ENCODE measurements at places on chromosomes 16 and 17.
A peak's percentile ranks its signal among the peaks of the same experiment; 100 is the strongest.

GRCh38 chr17:44219108-44219615 lies 313 bp downstream of the UBTF start:
- H3K36me3 ChIP-seq, result peaks cover 34% of the 10 kb centered on the region
- H3K27ac ChIP-seq, result no peak overlapping the region
- peak; percentile 82 for DNase-seq
- H3K4me1 ChIP-seq, result peaks cover 33% of the 10 kb centered on the region
- H3K4me3 ChIP-seq, result peak overlapping the region; percentile 22
- H3K27me3 ChIP-seq, result no peaks in the 10 kb centered on the region

- peaks cover 15% of the 10 kb centered on the region for H3K4me1 ChIP-seq
- H3K27ac ChIP-seq, result peak overlapping the region; percentile 95
- peak; percentile 61 for DNase-seq
- peak overlapping the region; percentile 88 for H3K4me3 ChIP-seq
- no peaks in the 10 kb centered on the region for H3K36me3 ChIP-seq
These were observed 712 bp downstream of the TMEM256 start for GRCh38 chr17:7403043-7403726.

- H3K4me3 ChIP-seq, result no peak overlapping the region
- peak; percentile 51 for DNase-seq
- peaks cover 33% of the 10 kb centered on the region for H3K4me1 ChIP-seq
These were observed 4.0 kb downstream of the CTC1 start for GRCh38 chr17:8243827-8244226.

DNA sequence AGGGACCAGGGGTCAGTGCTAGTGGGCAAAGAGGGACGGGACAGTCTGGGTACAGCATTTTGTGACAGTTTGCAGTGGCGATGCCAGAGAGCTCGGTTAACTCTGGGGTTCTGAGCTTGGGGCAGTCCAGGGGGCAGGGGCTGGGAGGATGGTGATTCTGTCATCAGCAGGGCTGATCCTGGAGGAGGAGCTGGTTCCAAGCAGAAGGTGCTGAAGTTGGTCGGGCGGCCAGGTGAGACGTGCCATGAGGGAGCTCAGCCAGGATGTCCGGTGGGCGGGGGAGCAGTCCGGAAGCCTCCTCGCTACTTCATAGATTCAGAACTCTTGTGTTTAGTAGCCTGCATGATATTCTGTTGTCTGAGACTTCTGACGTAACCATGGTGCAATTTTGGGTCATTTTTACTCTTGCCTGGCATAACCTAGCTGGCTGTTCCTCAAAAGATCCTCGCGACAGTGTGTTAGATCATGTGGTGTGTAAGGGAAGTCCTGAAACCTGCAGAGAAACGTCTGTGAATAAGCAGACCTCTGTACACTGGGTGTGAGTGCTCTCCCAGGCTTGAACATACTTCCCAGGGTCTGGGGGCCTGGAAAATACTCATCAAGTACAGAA lies 122.0 kb downstream of the CLEC16A start:
- no peaks in the 10 kb centered on the region for H3K27me3 ChIP-seq
- no peak for DNase-seq
- H3K36me3 ChIP-seq, result peaks cover 35% of the 10 kb centered on the region
- peaks cover 41% of the 10 kb centered on the region for H3K4me1 ChIP-seq
- H3K27ac ChIP-seq, result no peak overlapping the region
- H3K4me3 ChIP-seq, result no peak overlapping the region

- H3K27ac ChIP-seq, result no peak overlapping the region
- no peak overlapping the region for H3K4me3 ChIP-seq
- no peaks in the 10 kb centered on the region for H3K4me1 ChIP-seq
These were observed 227.8 kb downstream of the ABCC12 start for GRCh38 chr16:47928008-47928407.

DNA sequence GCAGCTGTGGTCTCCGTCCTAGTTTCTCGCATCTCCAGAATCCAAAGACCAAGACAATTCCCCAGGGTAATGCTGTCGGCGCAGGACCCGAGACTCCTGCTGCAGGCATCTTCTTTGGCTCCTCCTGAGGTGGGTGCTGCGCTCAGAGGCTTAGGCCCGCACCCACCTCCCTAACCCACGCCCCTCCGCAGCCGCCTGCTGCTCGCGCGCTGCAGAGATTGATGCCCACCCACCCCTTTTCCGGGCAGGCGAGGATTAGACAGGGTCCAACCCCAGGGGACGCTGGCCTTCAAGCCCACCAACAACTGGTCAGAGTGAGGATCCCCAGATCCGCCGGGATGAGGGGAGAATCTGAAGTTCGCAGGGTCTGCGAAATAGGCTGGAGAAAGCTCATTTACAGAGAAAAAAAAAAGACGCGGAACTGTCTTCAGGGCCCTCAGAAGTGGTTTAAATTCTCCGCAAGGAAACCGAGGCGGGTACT lies 27.9 kb downstream of the SLFN11 start:
- peaks cover 24% of the 10 kb centered on the region for H3K27me3 ChIP-seq
- peak overlapping the region; percentile 61 for H3K27ac ChIP-seq
- no peak for DNase-seq

DNA sequence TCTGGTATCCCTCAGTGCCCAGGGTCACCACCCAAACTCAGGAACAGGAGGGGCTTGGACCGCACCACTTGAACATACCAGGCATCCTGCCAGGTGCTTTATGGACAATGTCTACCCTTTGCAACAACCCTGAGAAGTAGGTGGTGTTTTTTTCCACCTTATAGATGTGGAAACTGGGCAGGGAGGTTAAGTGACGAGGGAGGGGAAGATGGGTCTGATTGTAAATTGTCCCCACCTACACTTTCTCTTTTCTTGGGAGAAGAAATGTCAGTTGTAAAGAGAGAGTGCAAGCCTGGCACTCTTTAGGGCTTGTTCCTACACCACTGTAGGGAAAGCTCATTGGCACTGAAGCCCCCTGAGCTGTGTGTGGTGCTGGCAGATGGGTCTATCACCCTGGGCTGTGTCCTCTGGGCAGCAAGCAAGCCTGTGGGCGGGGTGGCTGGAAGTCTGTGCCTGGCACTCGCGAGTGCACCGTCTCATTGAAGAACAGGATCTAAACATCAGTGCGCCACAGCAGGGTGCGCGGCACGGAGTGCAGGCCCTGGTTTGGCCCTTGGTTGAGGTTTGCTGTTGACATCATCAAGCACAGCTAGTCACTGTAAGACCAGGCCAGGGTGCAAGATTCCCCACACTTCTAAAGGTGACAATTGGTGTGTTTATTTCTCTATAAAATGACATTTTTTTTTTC lies 15.1 kb downstream of the NOD2 start:
- H3K27me3 ChIP-seq, result no peaks in the 10 kb centered on the region
- H3K27ac ChIP-seq, result no peak overlapping the region
- peaks cover 63% of the 10 kb centered on the region for H3K36me3 ChIP-seq
- H3K4me3 ChIP-seq, result no peak overlapping the region
- no peak for DNase-seq

GRCh38 chr17:61335105-61335844 lies 64.4 kb upstream of the TBX2 start:
- H3K4me1 ChIP-seq, result no peaks in the 10 kb centered on the region
- no peaks in the 10 kb centered on the region for H3K36me3 ChIP-seq
- no peaks in the 10 kb centered on the region for H3K27me3 ChIP-seq

All from activated CD8-positive, alpha-beta memory T cell treated with anti-CD3 and anti-CD28 coated beads, Interleukin-2, amount 10 ng/mL, durations not matched to agents 7 days and 5 days (primary cell).